ENCODE measurements at places on chromosomes 16 and 17.

DNA sequence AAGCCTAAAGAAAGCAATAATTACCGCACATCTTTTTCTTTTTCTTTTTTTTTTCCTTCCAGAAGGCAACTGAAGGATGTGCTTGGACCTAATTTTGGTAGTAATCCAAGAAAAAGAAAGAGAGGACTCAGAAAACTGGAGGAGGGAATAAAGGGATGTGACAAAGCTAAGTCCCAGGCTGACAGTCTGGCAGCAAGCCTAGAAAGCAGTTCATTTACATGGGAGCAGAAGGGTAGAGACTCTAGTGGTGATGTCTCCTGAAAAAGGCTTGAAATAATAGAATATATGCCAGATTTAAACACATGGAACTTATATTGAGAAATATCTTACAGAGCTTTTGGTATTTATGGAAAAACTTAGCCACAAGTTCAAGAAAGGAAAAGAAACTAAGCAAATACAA, 101.0 kb upstream of the SHISA6 start:
- DNase-seq, result no peak

- DNase-seq, result no peak
These were observed 215.9 kb downstream of the SOX9 start for GRCh38 chr17:72336804-72337070.

- no peak for DNase-seq
These were observed 291.9 kb upstream of the N4BP1 start for GRCh38 chr16:48901712-48902374.

DNA sequence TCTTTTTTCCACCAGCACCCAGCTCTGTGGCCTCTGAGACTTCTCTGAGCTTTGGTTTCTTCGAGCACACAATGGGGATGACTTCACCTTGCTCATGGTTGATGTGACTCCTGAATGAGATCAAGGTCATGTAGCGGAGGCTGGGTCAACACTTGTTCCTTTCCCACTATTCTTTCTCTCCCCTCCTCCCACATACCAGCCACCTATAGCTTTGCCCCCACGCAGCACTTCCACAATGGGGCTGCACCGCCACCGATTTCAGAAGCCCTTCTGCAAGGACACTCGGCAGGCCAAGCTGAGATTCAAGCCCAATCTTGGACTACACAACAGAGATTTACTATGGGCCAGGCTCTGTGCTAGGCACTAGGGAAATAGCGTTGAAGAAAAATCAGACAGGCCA, 14.4 kb downstream of the TRIM25 start:
- DNase-seq, result no peak

GRCh38 chr17:41065829-41066624, at the start of gene KRTAP2-4:
KRTAP2-4 (minus strand) TSS chr17:41065879; CDS start chr17:41065845, 34 bp downstream.
- no peak for DNase-seq

GRCh38 chr16:11946433-11946832, 4.6 kb upstream of the NPIPB2 start:
- DNase-seq, result no peak

All from NCI-H1048 (cell line).